ENCODE measurements at places on chromosomes 1 and 21. TPM values are rescaled to one million over a fixed set of nuclear protein-coding genes. Genes with fewer than 3 reads are reported as not detected.
A peak's percentile ranks its signal among the peaks of the same experiment; 100 is the strongest.

- peaks cover 7% of the 10 kb centered on the region for H3K27me3 ChIP-seq
- no peak overlapping the region for H3K4me3 ChIP-seq
- DNase-seq = no peak
- H3K27ac ChIP-seq = no peak overlapping the region
- H3K36me3 ChIP-seq = no peaks in the 10 kb centered on the region
Measured at GRCh38 chr1:171379846-171380245, 65.9 kb downstream of the FMO4 start.

- no peak overlapping the region for H3K27ac ChIP-seq
- no peaks in the 10 kb centered on the region for H3K27me3 ChIP-seq
- no peaks in the 10 kb centered on the region for H3K4me1 ChIP-seq
- no peaks in the 10 kb centered on the region for H3K36me3 ChIP-seq
Measured at GRCh38 chr1:170131450-170131849, 14.3 kb upstream of the NTMT2 start.

GRCh38 chr1:39310015-39310414 is 105.5 kb downstream of the MACF1 start:
- no peaks in the 10 kb centered on the region for H3K4me1 ChIP-seq
- H3K27me3 ChIP-seq = no peaks in the 10 kb centered on the region
- no peak for DNase-seq
- peaks cover 73% of the 10 kb centered on the region for H3K36me3 ChIP-seq
- no peak overlapping the region for H3K4me3 ChIP-seq

IVL gene
- polyA plus RNA-seq = 0.86 TPM

OR10J1 gene
- polyA plus RNA-seq = not detected

DCST1 gene
- not detected for polyA plus RNA-seq

DNA sequence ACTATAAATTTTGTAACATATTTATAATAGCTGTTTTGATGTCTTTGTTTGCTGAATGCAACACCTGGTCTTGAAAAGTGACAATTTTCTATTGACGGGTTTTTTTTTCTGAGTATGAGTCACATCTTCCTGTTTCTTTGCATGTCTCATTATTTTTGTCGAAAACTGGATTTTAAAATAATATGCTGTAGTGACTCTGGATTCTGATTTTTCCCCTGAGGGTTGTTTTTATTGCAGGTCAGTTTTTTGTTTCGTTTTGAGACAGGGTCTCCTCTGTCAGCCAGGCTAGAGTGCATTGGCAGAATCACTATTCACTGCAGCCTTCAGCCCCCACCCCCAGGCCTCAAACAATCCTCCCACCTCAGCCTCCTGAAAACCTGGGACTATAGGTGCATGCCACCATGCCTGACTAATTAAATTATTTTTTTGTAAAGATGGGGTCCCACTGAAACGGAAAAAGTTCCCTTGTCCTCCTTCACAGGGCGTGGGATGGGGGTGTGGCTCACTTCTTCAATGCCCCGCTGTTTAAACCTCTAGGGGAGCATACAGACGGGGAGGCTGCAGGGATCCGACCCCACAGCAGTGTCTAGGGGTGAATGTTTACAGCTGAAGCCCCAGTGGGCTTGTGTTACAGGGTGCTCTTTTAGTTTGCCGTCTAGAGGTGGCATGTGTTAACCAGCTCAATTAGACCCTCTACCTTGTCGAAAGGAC is 11.3 kb upstream of the PPIE start:
- H3K4me3 ChIP-seq = no peak overlapping the region
- no peaks in the 10 kb centered on the region for H3K4me1 ChIP-seq
- H3K27me3 ChIP-seq = peaks cover 12% of the 10 kb centered on the region
- H3K36me3 ChIP-seq = no peaks in the 10 kb centered on the region

GRCh38 chr1:174605198-174605597 is 157.4 kb downstream of the GPR52 start:
- H3K4me1 ChIP-seq = no peaks in the 10 kb centered on the region
- no peaks in the 10 kb centered on the region for H3K36me3 ChIP-seq
- H3K27me3 ChIP-seq = no peaks in the 10 kb centered on the region
- H3K4me3 ChIP-seq = no peak overlapping the region
- no peak overlapping the region for H3K27ac ChIP-seq

- H3K27ac ChIP-seq = no peak overlapping the region
- no peak overlapping the region for H3K4me3 ChIP-seq
- no peaks in the 10 kb centered on the region for H3K4me1 ChIP-seq
- no peaks in the 10 kb centered on the region for H3K36me3 ChIP-seq
- H3K27me3 ChIP-seq = no peaks in the 10 kb centered on the region
- no peak for DNase-seq
Measured at GRCh38 chr1:21491488-21492355, 17.5 kb upstream of the ALPL start.

- no peaks in the 10 kb centered on the region for H3K4me1 ChIP-seq
- peak overlapping the region; percentile 76 for H3K27ac ChIP-seq
- peak overlapping the region; percentile 6 for H3K4me3 ChIP-seq
- no peaks in the 10 kb centered on the region for H3K36me3 ChIP-seq
Measured at GRCh38 chr1:63674238-63674864, 81.1 kb downstream of the PGM1 start.

- peaks cover 18% of the 10 kb centered on the region for H3K4me1 ChIP-seq
- peak overlapping the region; percentile 56 for H3K27ac ChIP-seq
- H3K27me3 ChIP-seq = no peaks in the 10 kb centered on the region
- peaks cover 5% of the 10 kb centered on the region for H3K36me3 ChIP-seq
Measured at GRCh38 chr1:98049370-98050135, 128.7 kb upstream of the DPYD start.

LCE2C gene
- polyA plus RNA-seq = not detected

All from SK-N-SH (cell line).